Astrocyte (in vitro differentiated cells and primary cell): ENCODE measurements at places on chromosomes 2 and 18. TPM values are rescaled to one million over a fixed set of nuclear protein-coding genes. Genes with fewer than 3 reads are reported as not detected.

The FBXO48 gene
- total RNA-seq: 0.54 and 0.55 TPM in 2 replicates

GRCh38 chr2:204114295-204115136, 178.0 kb downstream of the ICOS start:
- no peaks in the 10 kb centered on the region for H3K4me1 ChIP-seq
- peaks cover 15% of the 10 kb centered on the region for H3K27me3 ChIP-seq
- H3K36me3 ChIP-seq: no peaks in the 10 kb centered on the region
- H3K27ac ChIP-seq: no peak overlapping the region
- no peak for DNase-seq

DNA sequence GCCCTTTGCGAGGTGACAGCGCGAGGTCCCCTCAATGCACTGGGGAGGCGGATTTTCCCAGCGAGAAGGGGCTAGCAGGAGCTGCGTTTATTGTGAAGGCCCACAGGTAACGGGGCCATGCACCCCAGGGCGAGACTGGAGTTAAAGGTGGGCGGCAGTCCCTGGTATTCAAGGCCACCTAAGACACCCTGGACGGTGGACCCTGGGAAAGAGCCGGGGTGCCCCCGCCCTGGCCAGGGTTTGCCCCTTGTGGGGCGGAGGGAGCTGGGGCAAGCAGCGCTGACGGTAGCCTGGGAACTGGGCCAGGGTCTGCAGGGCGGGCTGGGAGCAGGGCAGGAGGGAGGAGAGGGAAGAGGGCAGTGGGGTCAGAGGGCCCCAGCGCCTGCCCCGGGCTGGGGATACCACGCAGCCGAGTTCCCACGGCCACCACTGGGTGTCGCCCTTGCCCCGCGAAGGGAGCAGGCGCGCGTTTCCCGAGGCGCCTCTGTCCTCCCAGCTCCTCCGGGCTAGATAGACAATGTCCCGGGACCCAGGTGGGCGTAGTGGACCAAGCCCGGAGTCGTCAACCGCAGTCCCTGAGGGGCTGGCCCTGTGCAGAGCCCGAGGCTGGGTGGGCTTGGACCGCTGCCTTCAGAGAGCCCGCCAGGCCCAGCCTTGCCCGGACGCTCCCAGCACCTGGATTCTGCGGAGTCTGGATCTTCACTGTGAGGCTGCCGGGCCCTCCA, 80.2 kb downstream of the SMAD4 start:
- H3K36me3 ChIP-seq: no peaks in the 10 kb centered on the region
- H3K27me3 ChIP-seq: no peaks in the 10 kb centered on the region
- no peak overlapping the region for H3K27ac ChIP-seq
- H3K4me1 ChIP-seq: peaks cover 6% of the 10 kb centered on the region
- DNase-seq: no peak
- H3K4me3 ChIP-seq: no peak overlapping the region

DNA sequence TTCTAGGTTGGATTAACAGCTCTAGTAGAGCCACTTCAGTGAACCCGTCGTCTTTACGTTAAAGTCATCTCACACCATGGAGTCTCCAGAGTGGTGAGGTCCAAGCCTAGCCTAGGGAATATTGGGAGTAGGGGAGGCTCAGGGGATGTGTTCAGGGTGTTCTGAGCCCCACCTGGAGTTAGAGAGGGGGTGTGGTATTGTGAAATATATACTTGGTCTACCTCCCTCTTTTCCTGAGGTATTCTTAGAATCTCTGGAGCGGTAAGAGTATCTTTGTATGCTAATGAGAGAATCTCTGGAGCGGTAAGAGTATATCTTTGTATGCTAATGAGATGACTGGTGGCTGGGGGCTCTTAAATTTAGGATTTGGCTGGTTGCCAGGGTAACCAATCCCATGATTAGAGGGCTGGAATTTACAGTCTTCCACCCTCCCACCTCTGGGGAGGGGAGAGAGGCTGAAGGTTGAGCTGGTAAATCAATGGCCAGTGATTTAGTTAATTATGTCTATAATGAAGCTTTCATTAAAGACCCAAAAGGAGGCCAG, 69.5 kb downstream of the INPP4A start:
- no peaks in the 10 kb centered on the region for H3K27me3 ChIP-seq
- H3K4me3 ChIP-seq: no peak overlapping the region
- H3K27ac ChIP-seq: no peak overlapping the region

- no peaks in the 10 kb centered on the region for H3K27me3 ChIP-seq
- H3K4me1 ChIP-seq: peaks cover 14% of the 10 kb centered on the region
- H3K27ac ChIP-seq: peak overlapping the region; percentile 90
- DNase-seq: no peak
- H3K36me3 ChIP-seq: peaks cover 3% of the 10 kb centered on the region
- H3K4me3 ChIP-seq: peak overlapping the region; percentile 95
These were observed 558 bp upstream of the CEP192 start for GRCh38 chr18:12990641-12990966.

GRCh38 chr18:8825273-8825672, 119.9 kb downstream of the MTCL1 start:
- no peak overlapping the region for H3K4me3 ChIP-seq
- no peak for DNase-seq
- H3K36me3 ChIP-seq: peaks cover 35% of the 10 kb centered on the region
- H3K27ac ChIP-seq: no peak overlapping the region

DNA sequence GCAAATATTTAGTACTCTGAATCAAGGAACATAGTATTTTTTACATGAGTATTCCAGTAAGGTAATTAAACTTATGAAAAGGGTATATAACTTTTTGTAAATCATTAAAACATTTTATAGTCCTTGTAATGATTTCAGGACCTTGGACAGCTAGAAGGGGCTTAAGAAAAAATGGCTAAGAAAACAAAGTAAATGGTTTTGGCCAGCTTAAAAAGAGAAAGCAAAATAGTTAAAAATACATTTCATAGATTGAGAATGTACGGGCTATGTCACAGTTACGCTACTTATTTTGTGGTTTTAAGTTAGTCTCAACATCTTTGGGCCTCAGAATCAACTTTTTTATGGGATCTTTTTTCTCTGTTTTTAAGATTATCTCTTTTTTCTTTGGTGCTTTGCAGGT, 26.7 kb downstream of the POLI start:
- DNase-seq: peak; percentile 12
- H3K36me3 ChIP-seq: peaks cover 5% of the 10 kb centered on the region
- H3K4me1 ChIP-seq: no peaks in the 10 kb centered on the region

DNA sequence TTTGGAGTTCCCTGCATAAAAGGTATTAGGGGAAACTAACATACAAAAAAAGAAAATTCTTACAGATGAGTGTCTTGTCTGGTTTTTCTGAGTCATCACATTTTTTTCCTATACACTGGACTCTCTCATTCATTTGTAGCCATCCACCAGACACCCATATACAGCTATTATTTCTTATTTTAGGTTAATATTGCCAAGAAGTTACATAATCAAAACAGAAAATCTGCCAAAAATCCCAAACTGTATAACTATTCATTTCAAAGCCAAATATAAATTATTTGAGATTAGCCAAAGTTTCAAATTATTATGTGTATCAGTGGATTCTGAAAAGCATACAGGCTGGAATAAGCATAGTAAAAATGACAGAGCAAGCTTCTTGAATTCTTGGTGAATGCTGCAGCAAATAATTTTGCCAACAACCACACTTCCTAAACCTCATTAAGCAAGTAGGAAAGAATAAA, 191.2 kb downstream of the NCKAP5 start:
- peak overlapping the region; percentile 59 for H3K27ac ChIP-seq
- H3K4me3 ChIP-seq: no peak overlapping the region
- peaks cover 17% of the 10 kb centered on the region for H3K4me1 ChIP-seq
- H3K27me3 ChIP-seq: no peaks in the 10 kb centered on the region
- H3K36me3 ChIP-seq: no peaks in the 10 kb centered on the region

DNA sequence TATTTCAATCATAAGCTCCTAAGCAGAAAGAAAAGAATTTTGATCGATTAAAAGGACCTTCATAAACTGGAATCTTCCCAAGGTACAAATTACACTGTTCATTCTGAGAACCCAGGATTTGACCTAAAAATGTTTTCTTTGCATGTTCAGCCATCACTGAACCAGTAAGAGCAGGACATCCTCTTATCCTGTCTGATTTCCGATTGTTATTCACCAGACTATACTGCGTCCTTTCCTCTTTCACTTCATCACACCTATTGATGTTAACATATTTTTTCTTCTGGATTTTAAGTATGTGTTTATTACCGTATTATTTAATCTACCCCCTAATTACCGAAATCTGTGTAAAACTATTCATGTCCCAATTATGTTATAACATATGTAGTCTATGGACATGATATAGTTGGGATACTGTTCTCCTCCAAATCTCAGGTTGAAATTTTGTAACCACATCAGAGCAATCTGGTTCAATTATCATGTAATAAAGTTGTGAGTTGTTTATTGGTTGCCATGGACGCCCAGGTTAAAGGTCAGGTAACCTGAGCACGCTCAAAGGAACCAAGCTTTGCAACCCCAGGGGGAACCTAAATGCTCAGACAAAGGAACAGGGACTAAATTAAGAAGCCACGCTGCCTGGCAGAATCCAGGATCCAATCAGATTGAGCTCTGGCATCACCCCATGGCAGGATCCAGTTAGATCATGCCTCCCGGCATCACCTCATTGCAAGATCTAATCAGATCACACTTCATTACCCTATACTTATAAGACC, 11.6 kb upstream of the TBC1D8 start:
- H3K27ac ChIP-seq: no peak overlapping the region
- H3K4me3 ChIP-seq: no peak overlapping the region
- H3K27me3 ChIP-seq: no peaks in the 10 kb centered on the region
- no peak for DNase-seq
- no peaks in the 10 kb centered on the region for H3K36me3 ChIP-seq
- H3K4me1 ChIP-seq: no peaks in the 10 kb centered on the region

DNA sequence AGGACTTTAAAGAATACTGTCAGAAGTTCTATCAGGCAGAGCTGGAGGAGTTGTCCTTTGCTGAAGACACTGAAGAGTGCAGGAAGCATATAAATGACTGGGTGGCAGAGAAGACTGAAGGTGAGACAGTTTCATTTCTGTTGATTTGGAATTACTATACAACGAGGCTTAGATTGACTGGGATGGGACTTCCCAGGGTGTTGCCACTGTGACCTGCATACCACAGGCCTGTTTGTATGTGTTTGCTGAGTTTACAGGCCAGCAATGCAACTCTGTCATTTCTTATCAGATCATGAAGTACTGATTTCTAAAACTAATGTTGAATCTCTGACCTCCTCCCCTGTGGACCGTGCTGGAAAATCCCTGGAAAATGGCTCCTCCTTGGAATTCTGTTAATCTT, 11.8 kb downstream of the SERPINB8 start:
- peaks cover 5% of the 10 kb centered on the region for H3K4me1 ChIP-seq
- no peak for DNase-seq
- H3K36me3 ChIP-seq: peaks cover 35% of the 10 kb centered on the region
- no peak overlapping the region for H3K4me3 ChIP-seq

DNA sequence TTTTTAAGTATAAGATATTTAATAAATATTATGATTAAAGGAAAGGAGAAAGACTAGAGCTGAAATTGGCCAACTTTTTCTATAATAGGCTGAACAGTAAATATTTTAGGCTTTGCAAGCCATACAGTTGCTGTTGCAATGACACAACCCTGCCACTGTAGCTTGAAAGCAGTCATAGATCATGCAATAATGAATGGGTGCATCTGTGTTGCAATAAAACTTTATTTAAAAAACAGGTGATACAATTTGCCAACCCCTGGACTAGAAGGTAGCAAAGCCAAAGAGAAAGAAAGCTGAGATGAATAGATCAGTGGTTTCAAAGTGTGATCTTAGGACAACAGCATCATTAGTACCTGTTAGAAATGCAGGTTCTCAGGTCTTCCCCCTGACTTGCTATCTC, 219.1 kb downstream of the SETBP1 start:
- no peaks in the 10 kb centered on the region for H3K4me1 ChIP-seq
- no peaks in the 10 kb centered on the region for H3K36me3 ChIP-seq
- no peak overlapping the region for H3K4me3 ChIP-seq
- no peak for DNase-seq
- no peaks in the 10 kb centered on the region for H3K27me3 ChIP-seq
